ENCODE measurements at places on chromosomes 4 and X. TPM values are rescaled to one million over a fixed set of nuclear protein-coding genes. Genes with fewer than 3 reads are reported as not detected.

DNA sequence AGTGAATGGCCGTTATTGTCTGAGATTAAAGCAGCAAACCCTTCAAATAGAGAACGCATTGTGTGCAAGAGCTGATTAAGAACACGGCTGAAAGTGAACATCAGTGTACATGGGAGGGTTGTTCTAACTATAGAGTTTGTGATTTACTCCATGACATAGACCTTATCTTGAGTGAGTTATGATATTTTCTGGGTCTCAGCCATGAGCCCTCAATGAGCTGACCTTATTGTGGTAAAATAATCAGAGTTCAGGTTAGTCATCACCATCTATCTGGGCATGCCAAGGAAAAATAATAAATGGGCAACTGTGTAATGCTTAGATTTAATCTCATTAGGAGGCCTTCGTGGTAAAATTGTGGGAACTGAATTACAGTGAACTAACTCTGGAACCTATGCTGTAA is 33.2 kb upstream of the CLDN24 start:
- H3K4me1 ChIP-seq: peaks cover 25% of the 10 kb centered on the region
- H3K27ac ChIP-seq: peak overlapping the region; percentile 50
- no peaks in the 10 kb centered on the region for H3K36me3 ChIP-seq
- no peak overlapping the region for H3K4me3 ChIP-seq
- DNase-seq: peak; percentile 93
- no peaks in the 10 kb centered on the region for H3K27me3 ChIP-seq

- no peak overlapping the region for H3K4me3 ChIP-seq
- no peaks in the 10 kb centered on the region for H3K36me3 ChIP-seq
- no peak for DNase-seq
- H3K4me1 ChIP-seq: no peaks in the 10 kb centered on the region
These were observed 22.4 kb downstream of the ANK2 start for GRCh38 chr4:113071805-113072204.

The S100P gene
- total RNA-seq: not detected

The EREG gene
- total RNA-seq: 0.14 TPM

DNA sequence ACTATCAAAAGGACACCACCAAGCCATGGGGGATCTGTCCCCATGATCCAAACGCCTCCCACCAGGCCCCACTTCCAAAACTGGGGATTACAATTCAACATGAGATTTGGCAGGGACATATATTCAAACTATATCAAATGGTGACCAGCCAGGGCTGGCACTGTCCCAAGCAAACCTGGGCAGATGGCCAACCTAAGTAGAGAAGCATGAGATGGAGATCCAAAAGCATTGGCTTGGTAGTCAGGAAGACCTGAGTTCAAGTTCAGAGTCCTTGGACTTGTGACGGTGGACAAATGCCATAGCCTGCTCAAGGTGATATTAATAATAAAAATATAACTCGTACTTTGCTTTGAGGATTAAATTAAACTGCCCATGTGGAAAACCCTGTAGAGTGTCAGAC is 79.2 kb upstream of the HS3ST1 start:
- H3K27ac ChIP-seq: no peak overlapping the region
- H3K4me3 ChIP-seq: no peak overlapping the region
- H3K36me3 ChIP-seq: no peaks in the 10 kb centered on the region

DNA sequence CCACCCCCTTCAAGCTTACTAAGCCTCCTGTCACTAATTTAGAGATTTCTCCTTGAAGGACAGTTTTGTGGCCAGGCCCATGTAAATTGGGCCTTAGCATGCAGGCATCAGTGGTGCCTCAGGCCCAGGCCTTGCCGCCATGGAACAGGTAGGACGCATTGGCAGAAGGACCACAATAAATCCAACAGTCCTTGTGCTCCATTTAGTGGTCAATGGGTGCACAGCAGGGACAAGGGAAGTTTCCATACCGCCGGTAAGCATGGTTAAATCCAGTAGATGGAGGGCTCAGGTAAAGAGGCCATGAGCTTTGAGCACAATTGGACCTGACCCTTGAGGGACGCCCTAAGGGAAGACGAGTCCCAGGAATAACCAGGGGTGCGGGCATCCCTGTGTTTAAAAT is 97.3 kb downstream of the UGT2B28 start:
- no peak for DNase-seq
- no peak overlapping the region for H3K4me3 ChIP-seq
- no peak overlapping the region for H3K27ac ChIP-seq
- no peaks in the 10 kb centered on the region for H3K36me3 ChIP-seq
- H3K27me3 ChIP-seq: no peaks in the 10 kb centered on the region

DNA sequence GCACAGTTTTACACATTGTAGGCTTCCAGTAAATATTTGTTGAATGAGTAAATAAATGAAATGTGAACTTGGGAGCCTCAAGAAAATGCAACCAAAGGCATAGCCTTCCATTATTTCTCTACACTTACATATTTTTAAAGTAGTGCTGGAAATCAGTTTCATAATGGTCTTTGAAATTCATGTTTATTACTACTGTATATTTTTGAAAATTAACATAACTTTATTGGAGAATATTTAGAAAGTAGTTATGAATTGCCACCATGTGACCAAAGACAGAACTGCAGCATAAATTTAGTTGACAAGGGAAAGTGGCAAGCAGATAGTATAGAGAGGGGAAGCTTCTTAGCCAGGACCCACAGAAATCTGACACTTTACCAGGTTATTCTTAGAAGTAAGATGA is 6.4 kb downstream of the TCEAL8 start:
- H3K27me3 ChIP-seq: no peaks in the 10 kb centered on the region
- no peak overlapping the region for H3K27ac ChIP-seq
- DNase-seq: peak; percentile 3

DNA sequence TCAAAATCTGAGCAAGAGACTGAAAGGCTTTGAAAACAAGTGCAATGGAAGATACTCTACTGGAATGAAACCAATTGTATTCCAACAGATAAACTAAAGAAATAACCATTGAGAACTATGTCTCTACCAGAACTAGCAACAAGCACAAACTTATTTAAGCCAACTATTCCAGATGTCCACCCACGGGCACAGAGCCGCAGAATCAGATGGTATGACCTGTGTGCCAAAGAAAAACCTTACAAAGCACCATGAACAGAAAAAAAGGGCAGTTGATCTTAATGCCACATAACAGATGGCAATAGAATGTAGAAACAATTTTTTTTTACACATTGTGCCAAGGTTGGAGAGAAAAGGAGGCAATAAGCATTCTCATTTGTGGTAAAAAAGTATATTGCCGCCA is 269.3 kb upstream of the ADGRL3 start:
- H3K4me1 ChIP-seq: no peaks in the 10 kb centered on the region
- DNase-seq: no peak
- H3K27me3 ChIP-seq: no peaks in the 10 kb centered on the region
- no peak overlapping the region for H3K27ac ChIP-seq

DNA sequence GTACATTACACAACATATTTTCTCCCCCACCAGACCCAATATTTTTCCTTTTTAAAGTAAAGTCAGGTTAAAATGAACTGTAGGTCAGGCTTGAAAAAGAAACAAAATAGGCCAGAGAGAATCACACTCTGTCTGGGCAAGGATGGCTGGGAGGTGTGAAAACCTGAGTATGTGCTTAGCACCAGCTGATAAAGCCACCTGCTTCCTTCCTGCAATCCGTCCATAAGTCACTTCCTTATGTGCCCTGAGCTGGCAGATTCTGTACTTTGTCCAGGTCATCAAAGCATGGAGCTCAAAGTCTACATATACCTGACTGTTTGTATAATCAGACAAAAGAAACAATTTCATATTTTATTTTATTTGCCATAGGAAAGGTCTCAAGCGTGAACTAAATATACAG is 37.7 kb downstream of the ANTXR2 start:
- no peak for DNase-seq
- H3K27ac ChIP-seq: no peak overlapping the region
- peaks cover 47% of the 10 kb centered on the region for H3K36me3 ChIP-seq
- H3K4me1 ChIP-seq: peaks cover 10% of the 10 kb centered on the region
- no peak overlapping the region for H3K4me3 ChIP-seq

DNA sequence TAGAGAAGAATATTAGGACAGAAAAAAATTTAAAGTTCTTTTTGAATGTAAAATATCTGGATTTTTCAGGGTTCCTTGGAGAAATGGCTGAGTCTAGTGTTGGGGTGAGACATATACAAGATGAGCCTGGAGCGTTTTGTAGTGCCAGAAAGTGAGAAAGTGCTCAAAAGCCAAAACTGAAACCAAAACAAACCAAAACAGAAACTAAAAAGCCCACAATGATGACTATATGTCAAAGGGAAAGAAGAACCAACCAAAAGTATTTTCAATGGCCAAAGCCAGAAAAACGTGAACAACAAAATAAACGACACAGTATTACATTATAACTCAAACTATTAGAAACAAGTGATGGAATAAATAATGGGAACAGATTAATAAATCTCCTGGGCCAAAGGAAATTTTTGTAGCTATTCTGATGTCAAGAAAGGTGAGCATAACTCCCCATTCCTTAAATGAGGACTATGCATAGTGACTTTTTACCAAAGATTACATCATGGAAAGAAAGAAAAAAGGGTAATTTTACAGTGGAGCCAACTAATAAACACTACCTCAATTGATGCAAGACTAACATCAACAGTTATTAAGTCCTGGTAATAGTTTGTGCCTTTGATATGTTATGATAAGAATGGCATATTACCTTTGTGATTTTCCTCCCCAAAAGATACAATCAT is 1137.6 kb downstream of the C4orf33 start:
- no peak overlapping the region for H3K27ac ChIP-seq
- DNase-seq: no peak
- H3K4me1 ChIP-seq: no peaks in the 10 kb centered on the region
- H3K36me3 ChIP-seq: no peaks in the 10 kb centered on the region

The CPE gene
- total RNA-seq: 385 TPM

DNA sequence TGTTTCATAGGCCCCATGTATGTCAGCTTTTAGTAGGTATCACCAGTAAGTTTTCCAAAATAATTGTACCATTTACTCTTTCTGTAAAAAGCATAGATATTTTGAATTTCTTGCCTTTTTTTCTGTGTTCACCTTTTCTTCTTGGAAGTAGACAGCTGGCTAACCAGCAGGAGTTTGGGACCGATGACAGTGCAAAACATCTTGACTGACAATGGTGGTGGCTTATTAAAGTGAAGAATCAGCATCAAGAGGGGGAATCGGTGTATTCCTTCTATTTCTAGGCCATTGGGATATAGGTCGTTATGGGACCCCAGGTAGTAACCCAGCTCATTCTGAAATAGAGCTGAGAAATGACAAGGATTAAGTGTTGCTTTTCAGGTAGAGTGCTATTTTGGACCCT is 3.2 kb downstream of the CEP44 start:
- no peak for DNase-seq
- no peaks in the 10 kb centered on the region for H3K4me1 ChIP-seq
- H3K27me3 ChIP-seq: no peaks in the 10 kb centered on the region
- no peak overlapping the region for H3K4me3 ChIP-seq
- no peaks in the 10 kb centered on the region for H3K36me3 ChIP-seq

GRCh38 chr4:183353557-183353956 is 31.3 kb upstream of the CLDN24 start:
- peaks cover 28% of the 10 kb centered on the region for H3K4me1 ChIP-seq
- no peak overlapping the region for H3K4me3 ChIP-seq
- DNase-seq: no peak
- no peak overlapping the region for H3K27ac ChIP-seq

- H3K27me3 ChIP-seq: no peaks in the 10 kb centered on the region
- H3K27ac ChIP-seq: no peak overlapping the region
- H3K4me1 ChIP-seq: peaks cover under 1% of the 10 kb centered on the region
- H3K4me3 ChIP-seq: no peak overlapping the region
These were observed 162.1 kb downstream of the APBB2 start for GRCh38 chr4:41052287-41052686.

- DNase-seq: peak; percentile 35
- peak overlapping the region; percentile 92 for H3K4me3 ChIP-seq
- H3K36me3 ChIP-seq: no peaks in the 10 kb centered on the region
These were observed 789 bp downstream of the ARHGAP10 start for GRCh38 chr4:147732518-147733235.

- no peak overlapping the region for H3K27ac ChIP-seq
- H3K36me3 ChIP-seq: no peaks in the 10 kb centered on the region
- peaks cover 6% of the 10 kb centered on the region for H3K4me1 ChIP-seq
- H3K27me3 ChIP-seq: no peaks in the 10 kb centered on the region
These were observed 103.6 kb downstream of the HPGD start for GRCh38 chr4:174418640-174419212.

DNA sequence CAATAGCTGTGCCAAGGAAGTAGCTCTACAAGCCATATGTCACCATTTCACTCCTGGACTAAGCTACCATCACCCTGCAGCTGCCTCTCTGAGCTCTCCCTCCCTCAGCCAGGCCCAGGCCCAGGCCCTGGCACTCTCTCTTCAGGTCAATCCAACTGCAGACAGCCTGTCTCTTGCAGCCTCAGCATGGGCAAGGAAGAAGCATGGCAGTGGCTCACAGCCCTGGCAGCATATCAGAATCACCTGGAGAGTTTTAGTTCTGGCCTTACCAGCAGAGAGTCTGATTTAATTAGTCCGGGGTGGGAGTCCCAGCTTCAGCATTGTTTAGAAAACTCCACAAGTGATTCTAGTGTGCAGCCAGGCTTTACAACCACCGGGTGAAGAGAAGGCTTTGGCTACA is 31.5 kb downstream of the NALF2 start:
- H3K36me3 ChIP-seq: no peaks in the 10 kb centered on the region
- no peak overlapping the region for H3K27ac ChIP-seq
- H3K4me1 ChIP-seq: no peaks in the 10 kb centered on the region
- DNase-seq: no peak

- DNase-seq: no peak
- no peaks in the 10 kb centered on the region for H3K27me3 ChIP-seq
- H3K27ac ChIP-seq: no peak overlapping the region
- H3K4me3 ChIP-seq: no peak overlapping the region
- no peaks in the 10 kb centered on the region for H3K36me3 ChIP-seq
These were observed 290.2 kb upstream of the VCX start for GRCh38 chrX:7552760-7553159.

The HSD17B13 gene
- total RNA-seq: not detected

All from astrocyte (in vitro differentiated cells and primary cell).